PC-3 (cell line): ENCODE measurements at places on chromosomes 6 and 20.

- peak; percentile 84 for DNase-seq
Measured at GRCh38 chr20:23637282-23638221, at the start of gene CST3. CST3 (minus strand) TSS chr20:23637955; CDS start chr20:23637862, 93 bp downstream.

DNA sequence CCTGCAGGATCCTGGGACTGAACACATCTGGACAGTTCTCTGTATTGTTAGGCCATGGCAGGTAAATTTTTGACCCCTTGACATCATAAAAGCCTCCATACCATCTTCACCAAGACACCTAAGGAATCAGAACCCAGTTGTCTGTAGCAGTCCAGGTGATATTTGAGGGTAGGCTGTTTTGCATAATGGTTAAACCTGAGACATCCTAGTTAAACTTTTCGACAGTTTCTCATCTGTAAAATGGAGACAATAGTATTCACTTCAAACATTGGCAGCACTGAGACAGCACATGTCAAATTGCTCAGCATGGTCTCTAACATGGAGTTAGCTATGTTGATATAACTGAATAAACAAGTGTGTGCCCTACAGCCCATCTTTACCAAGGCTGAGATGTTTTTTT lies 24.8 kb downstream of the C6orf62 start:
- DNase-seq, result no peak

DNA sequence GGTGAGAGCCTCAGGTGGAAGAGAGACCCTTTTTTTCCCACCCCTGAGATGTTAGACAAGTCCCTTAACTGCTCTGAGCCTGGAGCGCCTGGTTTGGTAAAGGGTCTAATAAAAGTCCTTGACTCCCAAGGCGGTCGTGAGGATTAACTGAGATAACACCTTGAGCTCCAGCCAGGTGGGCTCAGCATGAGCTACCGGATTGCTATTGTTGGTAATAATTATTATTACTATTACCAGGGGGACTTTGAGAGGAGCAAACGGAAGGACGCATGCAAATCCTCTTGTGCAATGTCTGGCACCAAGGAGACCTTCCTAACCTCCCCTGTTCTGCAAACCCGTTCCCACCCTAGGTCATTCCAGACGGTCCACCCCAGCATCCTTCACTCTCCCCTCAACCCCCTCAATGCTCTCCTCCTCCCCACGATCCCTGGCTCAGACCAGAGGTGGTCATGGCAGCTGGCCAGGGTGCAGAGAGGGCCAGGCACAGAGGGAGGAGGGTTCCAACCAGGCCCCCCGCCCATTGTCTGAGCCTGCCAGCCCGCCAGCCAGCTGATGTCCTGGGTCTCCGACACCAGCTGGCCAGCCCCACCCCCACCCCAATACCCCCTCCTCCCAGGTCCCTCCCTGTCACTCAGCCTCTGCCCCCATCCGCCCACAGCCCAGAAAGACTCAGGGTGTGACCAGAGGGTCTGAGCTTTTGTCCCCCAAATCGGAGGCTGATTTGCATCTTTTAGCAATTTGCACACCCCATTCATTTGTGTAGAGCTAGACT lies 14.3 kb upstream of the CBFA2T2 start:
- no peak for DNase-seq

- DNase-seq, result no peak
Measured at GRCh38 chr6:52972989-52973388, 22.1 kb downstream of the GSTA4 start.

GRCh38 chr6:32659856-32660595 lies 6.4 kb downstream of the HLA-DQB1 start:
- no peak for DNase-seq

DNA sequence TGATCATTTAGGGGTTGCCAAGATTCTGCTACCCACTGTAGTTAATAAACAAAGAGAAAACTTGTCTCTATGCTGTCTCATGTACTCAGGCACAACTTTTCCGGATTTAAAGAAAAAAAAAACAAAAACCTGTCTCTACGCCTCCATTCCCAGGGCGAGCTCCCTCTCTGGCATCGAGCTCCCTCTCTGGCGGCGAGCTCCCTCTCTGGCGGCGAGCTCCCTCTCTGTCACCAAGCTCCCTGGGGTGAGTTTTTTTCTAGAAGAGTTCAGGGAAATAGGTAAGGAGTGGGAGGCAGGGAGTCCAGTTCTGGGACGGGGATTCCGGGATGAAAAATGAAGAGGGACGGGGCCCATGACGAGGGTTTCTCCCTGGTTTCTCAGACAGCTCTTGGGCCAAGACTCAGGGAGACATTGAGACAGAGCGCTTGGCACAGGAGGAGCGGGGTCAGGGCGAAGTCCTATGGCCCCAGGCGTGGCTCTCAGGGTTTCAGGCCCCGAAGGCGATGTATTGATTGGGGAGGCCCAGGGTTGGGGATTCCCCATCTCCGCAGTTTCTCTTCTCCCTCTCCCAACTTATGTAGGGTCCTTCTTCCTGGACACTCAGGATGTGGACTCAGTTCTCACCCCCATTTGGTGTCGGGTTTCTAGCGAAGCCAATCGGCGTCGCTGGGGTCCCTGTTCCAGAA lies 16.5 kb upstream of the HLA-A start:
- DNase-seq, result no peak

- no peak for DNase-seq
Measured at GRCh38 chr6:166236596-166236995, 68.9 kb upstream of the TBXT start.
